Stimulated activated CD4-positive, alpha-beta T cell treated with anti-CD3 and anti-CD28 coated beads, Interleukin-15, amount 100 ng/mL, for 48 hours (primary cell): ENCODE measurements at places on chromosomes 4 and X.

DNA sequence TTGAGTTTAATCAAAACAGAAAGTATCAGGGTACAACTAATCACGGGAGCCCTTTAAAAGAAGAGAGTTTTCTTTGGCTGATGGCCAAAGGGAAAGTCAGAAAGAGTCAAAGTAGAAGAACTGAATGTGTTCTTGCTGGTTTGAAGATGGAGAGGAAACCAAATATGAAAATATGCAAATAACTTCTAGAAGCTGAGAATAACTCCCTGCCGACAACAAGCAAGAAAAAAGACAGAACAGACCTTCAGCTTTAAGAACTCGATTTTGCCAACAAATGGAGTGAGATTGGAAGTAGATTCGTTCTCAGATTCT is 903.8 kb downstream of the STIM2 start:
- DNase-seq, result no peak

GRCh38 chr4:180855184-180855583 is 1388.0 kb upstream of the TENM3 start:
- no peak for DNase-seq

DNA sequence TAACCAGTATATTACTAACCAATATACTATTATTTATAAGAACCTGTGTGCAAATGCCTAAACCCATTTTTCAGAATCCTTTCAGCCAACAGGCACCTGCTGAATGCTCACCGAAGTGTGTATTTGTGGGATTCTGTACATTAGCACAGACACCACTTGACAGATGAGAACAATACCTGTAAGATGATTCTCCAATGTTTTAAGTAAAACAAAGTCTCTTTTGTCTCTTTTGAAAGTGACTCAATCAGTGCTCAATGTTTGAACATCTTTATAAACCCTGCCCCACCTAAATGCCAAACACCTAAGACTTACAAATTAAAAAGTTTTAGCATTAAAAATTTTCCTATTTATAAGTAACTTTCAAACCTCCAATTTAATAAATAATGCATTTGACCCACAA is 763 bp downstream of the ASB9 start:
- DNase-seq, result no peak

GRCh38 chr4:169295822-169296221 is 25.1 kb upstream of the SH3RF1 start:
- no peak for DNase-seq

GRCh38 chr4:96598465-96598864 is 758.6 kb downstream of the PDHA2 start:
- no peak for DNase-seq
